NCI-H446 (cell line): ENCODE measurements at places on chromosomes 5 and 9.

GRCh38 chr9:6680797-6681146, 35.2 kb upstream of the GLDC start:
- peak; percentile 88 for DNase-seq

DNA sequence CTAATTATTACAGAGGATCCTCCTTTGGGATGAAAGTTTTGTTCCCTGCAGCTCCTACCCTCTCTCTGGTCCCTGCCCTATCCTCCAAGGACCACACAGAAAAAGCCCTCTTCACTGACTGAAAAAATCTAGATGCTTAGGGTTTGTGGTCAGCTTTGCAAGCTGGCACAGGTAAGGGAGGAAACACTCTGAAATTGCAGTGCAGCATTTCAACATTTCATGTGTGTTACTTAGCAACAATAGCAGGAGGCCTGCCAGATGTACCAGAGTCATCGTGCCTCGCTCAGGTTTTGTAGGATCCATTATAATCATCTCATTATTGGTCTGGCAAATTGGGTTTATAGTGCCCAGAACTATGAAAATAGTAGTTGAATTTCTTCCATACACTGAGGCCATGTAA, 109.5 kb downstream of the PALM2AKAP2 start:
- no peak for DNase-seq

GRCh38 chr5:14830210-14831005, 41.2 kb downstream of the ANKH start:
- DNase-seq = no peak

DNA sequence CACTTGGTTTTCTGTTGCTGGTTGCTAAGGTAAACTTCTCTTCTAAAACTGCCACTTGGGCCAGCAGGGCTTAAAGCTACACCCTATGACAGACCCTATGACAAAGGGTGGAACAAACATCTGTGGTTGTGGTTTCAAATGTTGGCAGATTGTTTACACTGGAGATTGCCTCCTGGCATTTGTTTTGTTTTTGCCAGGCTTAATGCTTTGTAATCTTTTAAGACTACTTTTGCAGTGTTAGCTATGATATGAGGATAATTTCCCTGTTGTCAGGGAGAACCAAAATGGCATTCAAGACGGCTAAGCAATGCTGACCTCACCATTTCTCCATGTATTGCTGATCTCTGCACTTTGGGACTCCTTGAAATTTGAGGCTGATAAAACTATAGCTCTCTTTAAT, 50.3 kb downstream of the MAMDC2 start:
- no peak for DNase-seq
